Aorta (tissue), 5 donors: ENCODE measurements at places on chromosomes 7 and 10. TPM values are rescaled to one million over a fixed set of nuclear protein-coding genes. Genes with fewer than 3 reads are reported as not detected.

Gene CLDN15
- 14.8 TPM for total RNA-seq

Gene OR2A5
- not detected for total RNA-seq

Gene FAM24A
- not detected for total RNA-seq

Gene FAM237B
- not detected for total RNA-seq

Gene PNLIPRP3
- total RNA-seq, result not detected

Gene ERVW-1
- not detected for total RNA-seq

Gene SPACDR
- 1.0 TPM for total RNA-seq

Gene PNLIP
- 2.7 TPM for total RNA-seq

Gene PDZD8
- total RNA-seq, result 35.5 TPM

Gene ICA1
- 15.9 TPM for total RNA-seq

Gene ADAMTS14
- total RNA-seq, result 2.4 TPM

Gene MACC1
- 1.7 TPM for total RNA-seq

GRCh38 chr7:3408814-3409595, 108.0 kb downstream of the SDK1 start:
- H3K27ac ChIP-seq, result no peak overlapping the region
- no peaks in the 10 kb centered on the region for H3K36me3 ChIP-seq
- H3K4me3 ChIP-seq, result no peak overlapping the region
- no peak for DNase-seq
- H3K4me1 ChIP-seq, result no peaks in the 10 kb centered on the region

DNA sequence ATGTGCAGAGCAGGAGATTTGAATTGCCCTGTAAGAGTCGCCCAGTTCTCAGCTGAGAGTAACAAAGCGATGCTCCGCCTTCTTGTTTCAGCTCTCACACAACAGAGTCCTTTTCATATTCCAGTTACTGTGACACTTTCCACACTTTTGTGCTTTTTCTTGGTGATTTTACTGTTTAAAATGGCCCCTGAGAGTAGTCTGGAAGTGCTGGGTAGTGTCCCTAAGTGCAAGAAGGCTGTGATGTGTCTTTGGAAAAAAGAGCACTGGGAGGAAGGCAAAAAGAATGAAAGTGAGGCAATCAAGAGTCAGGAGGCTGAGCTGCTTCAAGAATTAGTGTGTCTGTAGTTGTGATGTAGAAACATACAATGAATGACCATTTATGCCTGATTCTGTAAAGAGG, 201.2 kb upstream of the SEMA3E start:
- H3K27ac ChIP-seq, result no peak overlapping the region
- H3K36me3 ChIP-seq, result no peaks in the 10 kb centered on the region
- no peak overlapping the region for H3K4me3 ChIP-seq
- H3K4me1 ChIP-seq, result no peaks in the 10 kb centered on the region

GRCh38 chr7:94276795-94277194, 117.9 kb upstream of the COL1A2 start:
- no peak for DNase-seq
- no peaks in the 10 kb centered on the region for H3K4me1 ChIP-seq
- no peaks in the 10 kb centered on the region for H3K27me3 ChIP-seq

- H3K4me1 ChIP-seq, result no peaks in the 10 kb centered on the region
- H3K4me3 ChIP-seq, result no peak overlapping the region
- DNase-seq, result no peak
- no peaks in the 10 kb centered on the region for H3K27me3 ChIP-seq
- H3K27ac ChIP-seq, result no peak overlapping the region
Measured at GRCh38 chr7:144378651-144379050, 23.4 kb downstream of the ARHGEF5 start.

DNA sequence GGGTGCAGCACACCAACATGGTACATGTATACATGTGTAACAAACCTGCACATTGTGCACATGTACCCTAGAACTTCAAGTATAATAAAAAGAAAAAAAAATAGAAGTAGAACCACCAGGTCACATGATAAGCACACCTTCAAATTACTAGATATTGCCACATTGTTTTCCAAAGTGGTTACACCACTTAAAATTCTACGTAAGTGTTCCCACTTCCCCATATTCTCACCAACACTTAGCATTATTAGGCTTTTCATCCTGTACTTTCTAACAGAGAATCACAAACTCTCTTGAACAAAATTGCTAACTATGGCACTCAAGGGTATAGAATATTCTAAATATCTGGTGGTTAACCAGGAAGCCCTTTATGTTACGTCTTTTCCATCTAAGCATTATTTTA, 22.6 kb downstream of the SH3PXD2A start:
- H3K27me3 ChIP-seq, result no peaks in the 10 kb centered on the region
- no peak overlapping the region for H3K4me3 ChIP-seq
- H3K36me3 ChIP-seq, result no peaks in the 10 kb centered on the region
- H3K27ac ChIP-seq, result no peak overlapping the region
- no peak for DNase-seq
- H3K4me1 ChIP-seq, result no peaks in the 10 kb centered on the region

GRCh38 chr10:90372451-90372850, 485.4 kb downstream of the HTR7 start:
- no peaks in the 10 kb centered on the region for H3K4me1 ChIP-seq
- H3K27ac ChIP-seq, result no peak overlapping the region
- DNase-seq, result no peak
- no peak overlapping the region for H3K4me3 ChIP-seq

- H3K27ac ChIP-seq, result no peak overlapping the region
- no peaks in the 10 kb centered on the region for H3K36me3 ChIP-seq
- no peaks in the 10 kb centered on the region for H3K4me1 ChIP-seq
- no peak for DNase-seq
- no peaks in the 10 kb centered on the region for H3K27me3 ChIP-seq
Measured at GRCh38 chr7:121037957-121038716, 49.6 kb downstream of the CPED1 start.

GRCh38 chr10:78973901-78974616, 94.7 kb upstream of the ZMIZ1 start:
- H3K27me3 ChIP-seq, result no peaks in the 10 kb centered on the region
- H3K4me1 ChIP-seq, result no peaks in the 10 kb centered on the region
- peak; percentile 92 for DNase-seq
- peak overlapping the region; percentile 81 for H3K27ac ChIP-seq
- H3K36me3 ChIP-seq, result no peaks in the 10 kb centered on the region

- no peaks in the 10 kb centered on the region for H3K27me3 ChIP-seq
- no peaks in the 10 kb centered on the region for H3K4me1 ChIP-seq
- no peaks in the 10 kb centered on the region for H3K36me3 ChIP-seq
- peak; percentile 84 for DNase-seq
- no peak within 1 kb of the TSS for H3K27ac ChIP-seq
Measured at GRCh38 chr7:150341263-150342120, at the start of gene RARRES2. RARRES2 (minus strand) TSS chr7:150341629; CDS start chr7:150340609, 1,020 bp downstream.

DNA sequence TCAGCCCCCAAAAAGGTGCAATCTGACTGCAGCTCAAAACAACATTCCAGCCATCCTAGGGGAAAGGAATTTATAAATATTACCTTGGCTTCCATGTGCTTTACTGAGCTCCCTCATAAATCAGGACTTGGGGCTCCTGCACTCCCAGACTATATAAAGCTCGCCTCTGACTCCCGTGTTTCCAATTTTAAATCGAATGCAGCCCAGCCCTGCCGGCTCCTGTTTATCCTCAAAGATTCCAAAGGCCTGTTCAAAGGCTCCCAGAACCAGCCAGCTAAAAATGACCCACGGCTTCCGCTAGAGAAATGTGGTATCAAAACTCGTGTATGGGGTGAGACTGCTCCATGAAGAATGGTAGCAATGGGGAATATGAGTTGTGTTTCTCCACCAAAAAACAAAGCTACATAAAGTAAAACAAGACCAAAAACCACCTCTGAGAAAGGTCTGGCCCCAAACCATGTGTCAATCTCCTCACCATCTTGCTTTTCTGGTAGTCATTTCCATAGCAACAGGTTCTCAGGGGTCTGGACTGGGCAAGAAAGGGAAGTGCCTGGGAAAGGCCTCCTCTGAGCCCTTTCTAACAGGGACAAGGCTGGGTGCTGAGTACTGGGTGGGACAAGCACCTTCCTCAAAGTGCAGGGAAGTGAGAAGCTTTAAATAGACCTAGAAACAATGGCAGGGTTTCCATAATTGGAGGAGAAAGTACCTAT, 5.1 kb downstream of the CALML3 start:
- H3K27me3 ChIP-seq, result no peaks in the 10 kb centered on the region
- no peak overlapping the region for H3K4me3 ChIP-seq
- DNase-seq, result peak; percentile 63
- H3K27ac ChIP-seq, result peak overlapping the region; percentile 71

- no peak for DNase-seq
- no peaks in the 10 kb centered on the region for H3K36me3 ChIP-seq
- H3K4me3 ChIP-seq, result no peak overlapping the region
- H3K27me3 ChIP-seq, result no peaks in the 10 kb centered on the region
- H3K27ac ChIP-seq, result no peak overlapping the region
Measured at GRCh38 chr7:2079332-2080059, 153.2 kb downstream of the MAD1L1 start.

GRCh38 chr10:44723082-44723481, 188.1 kb upstream of the TMEM72 start:
- no peak for DNase-seq
- H3K27ac ChIP-seq, result no peak overlapping the region
- no peaks in the 10 kb centered on the region for H3K27me3 ChIP-seq
- peaks cover 4% of the 10 kb centered on the region for H3K4me1 ChIP-seq

GRCh38 chr10:108358912-108359311, 1194.4 kb upstream of the SORCS1 start:
- H3K4me3 ChIP-seq, result no peak overlapping the region
- no peaks in the 10 kb centered on the region for H3K27me3 ChIP-seq
- no peaks in the 10 kb centered on the region for H3K36me3 ChIP-seq
- no peak for DNase-seq
- H3K4me1 ChIP-seq, result no peaks in the 10 kb centered on the region

GRCh38 chr7:73487486-73487885, 34.6 kb downstream of the BAZ1B start:
- no peak overlapping the region for H3K27ac ChIP-seq
- no peak for DNase-seq

DNA sequence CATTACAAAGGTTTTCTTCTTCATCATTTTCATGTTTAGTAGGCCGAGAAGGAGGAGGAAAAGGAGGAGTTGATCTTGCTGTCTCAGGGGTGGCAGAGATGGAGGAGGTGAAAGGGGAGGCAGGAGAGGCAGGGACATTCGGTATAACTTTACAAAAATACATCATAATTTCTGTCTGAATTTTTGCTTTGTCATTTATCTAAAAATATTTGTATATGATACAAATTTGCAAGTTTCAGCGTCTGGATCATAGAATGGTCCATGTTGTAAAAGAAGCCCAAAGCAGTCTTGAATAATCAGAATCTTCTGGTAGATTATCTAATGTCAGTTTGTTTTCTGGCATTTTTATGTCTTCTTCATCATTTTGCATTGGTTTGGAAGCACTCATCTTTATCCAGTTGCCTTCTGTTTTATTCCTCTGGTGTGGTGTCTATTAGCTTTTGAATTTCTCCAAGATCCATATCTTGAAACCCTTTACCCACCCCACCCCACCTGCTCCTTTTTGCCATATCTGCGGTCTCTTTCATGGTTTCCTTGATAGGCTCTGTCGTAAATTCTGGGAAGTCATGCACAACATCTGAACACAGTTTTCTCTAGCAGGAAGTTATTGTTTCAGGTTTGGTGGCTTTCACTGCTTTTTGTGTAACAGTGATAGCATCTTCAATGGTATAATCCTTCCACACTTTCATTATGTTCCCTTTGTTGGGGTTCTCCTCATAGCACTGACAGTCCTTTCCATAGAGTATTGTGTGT, 95.0 kb downstream of the ST7 start:
- no peaks in the 10 kb centered on the region for H3K27me3 ChIP-seq
- no peak overlapping the region for H3K4me3 ChIP-seq
- DNase-seq, result no peak
- H3K36me3 ChIP-seq, result no peaks in the 10 kb centered on the region
- H3K4me1 ChIP-seq, result peaks cover 16% of the 10 kb centered on the region

DNA sequence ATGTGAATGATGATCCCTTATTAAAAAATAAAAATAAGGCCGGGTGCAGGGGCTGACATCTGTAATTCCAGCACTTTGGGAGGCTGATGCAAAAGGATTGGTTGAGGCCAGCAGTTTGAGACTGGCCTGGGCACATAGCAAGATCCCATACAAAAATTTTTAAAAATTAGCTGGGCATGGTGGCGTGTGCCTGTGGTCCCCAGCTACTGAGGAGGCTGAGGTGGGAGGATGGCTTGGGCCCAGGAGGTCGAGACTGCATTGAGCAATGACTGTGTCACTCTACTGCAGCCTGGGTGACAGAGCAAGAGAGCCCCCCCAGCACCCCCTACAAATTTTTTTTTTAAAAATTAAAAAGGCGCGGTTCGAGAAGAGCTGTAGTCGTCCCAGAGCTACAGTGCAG, 1.2 kb upstream of the BRI3 start:
- no peaks in the 10 kb centered on the region for H3K27me3 ChIP-seq
- H3K4me3 ChIP-seq, result no peak overlapping the region
- no peaks in the 10 kb centered on the region for H3K4me1 ChIP-seq
- H3K36me3 ChIP-seq, result no peaks in the 10 kb centered on the region

GRCh38 chr10:70125918-70126552, 6.6 kb downstream of the AIFM2 start:
- peak; percentile 58 for DNase-seq
- no peaks in the 10 kb centered on the region for H3K4me1 ChIP-seq
- H3K27ac ChIP-seq, result no peak overlapping the region
- H3K36me3 ChIP-seq, result no peaks in the 10 kb centered on the region
- H3K27me3 ChIP-seq, result no peaks in the 10 kb centered on the region
- H3K4me3 ChIP-seq, result no peak overlapping the region

GRCh38 chr10:31926160-31926559, 2.5 kb downstream of the ARHGAP12 start:
- no peak overlapping the region for H3K4me3 ChIP-seq
- no peaks in the 10 kb centered on the region for H3K36me3 ChIP-seq
- no peak for DNase-seq

GRCh38 chr10:114771157-114771556, 50.4 kb upstream of the FHIP2A start:
- no peaks in the 10 kb centered on the region for H3K36me3 ChIP-seq
- H3K27ac ChIP-seq, result no peak overlapping the region
- H3K27me3 ChIP-seq, result no peaks in the 10 kb centered on the region
- no peak overlapping the region for H3K4me3 ChIP-seq

DNA sequence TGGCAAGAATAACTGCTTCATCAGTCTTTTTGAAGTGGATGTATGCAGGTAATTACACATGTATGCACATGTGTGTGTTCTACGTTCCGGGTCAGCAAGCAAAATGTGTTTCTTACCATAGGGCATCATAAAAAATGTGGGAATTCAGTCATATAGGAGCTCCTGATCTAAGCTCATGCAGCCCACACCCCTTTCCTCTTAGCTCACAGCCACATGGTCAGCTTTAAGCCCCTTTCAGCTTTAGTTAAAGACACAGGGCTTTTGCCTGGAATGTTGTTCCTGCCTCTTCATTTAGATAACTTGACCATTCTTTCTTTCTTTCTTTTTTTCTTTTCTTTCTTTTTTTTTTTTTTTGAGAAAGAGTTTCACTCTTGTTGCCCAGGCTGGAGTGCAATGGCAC, 258.1 kb downstream of the RPS24 start:
- H3K4me3 ChIP-seq, result no peak overlapping the region
- H3K4me1 ChIP-seq, result no peaks in the 10 kb centered on the region
- H3K27ac ChIP-seq, result no peak overlapping the region
- H3K36me3 ChIP-seq, result no peaks in the 10 kb centered on the region
- DNase-seq, result no peak
